A549 treated with CpdA at 1 μM for 4 hours (cell line): ENCODE measurements at places on chromosomes 5 and 9. TPM values are rescaled to one million over a fixed set of nuclear protein-coding genes. Genes with fewer than 3 reads are reported as not detected.

MYMK gene
- total RNA-seq = not detected in 5 replicates

HAPLN1 gene
- total RNA-seq = not detected in 5 replicates

FGF18 gene
- total RNA-seq = 0.19 to 0.56 TPM (median 0.40 TPM) in 5 replicates

CDH6 gene
- 0.12 to 0.33 TPM (median 0.19 TPM) in 5 replicates for total RNA-seq

GGTA1 gene
- total RNA-seq = not detected in 5 replicates

ECSCR gene
- not detected in 5 replicates for total RNA-seq

AQP3 gene
- 9.5 to 17.4 TPM (median 13.3 TPM) in 5 replicates for total RNA-seq

GDA gene
- total RNA-seq = 1.1 to 1.7 TPM (median 1.2 TPM) in 5 replicates
